Activated naive CD8-positive, alpha-beta T cell treated with anti-CD3 and anti-CD28 coated beads for 36 hours (primary cell): ENCODE measurements at places on chromosomes 7 and 10. TPM values are rescaled to one million over a fixed set of nuclear protein-coding genes. Genes with fewer than 3 reads are reported as not detected.

The MCM10 gene
- 89.3 TPM for total RNA-seq

- DNase-seq = no peak
These were observed 16.8 kb upstream of the DNAH11 start for GRCh38 chr7:21526007-21526406.

The GRM8 gene
- total RNA-seq = not detected

GRCh38 chr10:98115031-98115787 lies 19.2 kb upstream of the R3HCC1L start:
- DNase-seq = no peak

- DNase-seq = no peak
These were observed 190.9 kb upstream of the YAE1 start for GRCh38 chr7:39375047-39375873.

The MLXIPL gene
- total RNA-seq = not detected

- no peak for DNase-seq
These were observed 37.6 kb upstream of the COL1A2 start for GRCh38 chr7:94357076-94357475.

The ASB4 gene
- total RNA-seq = not detected

DNA sequence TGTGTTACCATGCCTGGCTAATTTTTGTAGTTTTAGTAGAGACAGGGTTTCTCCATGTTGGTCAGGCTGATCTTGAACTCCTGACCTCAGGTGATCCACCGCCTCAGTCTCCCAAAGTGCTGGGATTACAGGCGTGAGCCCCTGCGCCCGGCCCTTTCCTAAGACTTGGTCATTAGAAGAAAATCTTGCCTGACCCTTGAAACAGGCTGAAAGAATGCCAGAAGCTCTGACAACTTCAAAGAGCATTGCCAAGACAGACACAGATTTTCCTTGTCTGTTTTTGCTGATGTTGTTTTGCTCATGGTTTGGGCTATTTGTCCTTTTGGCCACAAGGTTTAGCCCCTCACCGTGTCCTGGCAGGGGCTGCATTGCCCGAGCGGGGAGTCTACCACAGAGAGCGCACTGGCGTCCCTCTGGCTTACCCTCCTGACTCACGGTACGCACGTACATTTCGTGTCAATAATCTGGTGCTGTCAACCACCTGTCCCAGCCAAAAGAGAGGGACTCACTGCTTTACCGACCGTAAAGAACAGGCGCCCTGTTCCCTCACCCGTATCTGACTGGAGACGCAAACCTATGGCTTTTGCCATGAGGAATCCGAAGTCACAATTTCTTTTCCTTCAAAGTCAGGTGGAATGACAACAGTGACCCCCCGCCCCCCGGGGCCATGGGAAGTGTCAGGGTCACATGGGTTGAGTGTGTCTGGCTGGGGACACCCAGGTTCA lies 10.1 kb upstream of the INPP5A start:
- no peak for DNase-seq

DNA sequence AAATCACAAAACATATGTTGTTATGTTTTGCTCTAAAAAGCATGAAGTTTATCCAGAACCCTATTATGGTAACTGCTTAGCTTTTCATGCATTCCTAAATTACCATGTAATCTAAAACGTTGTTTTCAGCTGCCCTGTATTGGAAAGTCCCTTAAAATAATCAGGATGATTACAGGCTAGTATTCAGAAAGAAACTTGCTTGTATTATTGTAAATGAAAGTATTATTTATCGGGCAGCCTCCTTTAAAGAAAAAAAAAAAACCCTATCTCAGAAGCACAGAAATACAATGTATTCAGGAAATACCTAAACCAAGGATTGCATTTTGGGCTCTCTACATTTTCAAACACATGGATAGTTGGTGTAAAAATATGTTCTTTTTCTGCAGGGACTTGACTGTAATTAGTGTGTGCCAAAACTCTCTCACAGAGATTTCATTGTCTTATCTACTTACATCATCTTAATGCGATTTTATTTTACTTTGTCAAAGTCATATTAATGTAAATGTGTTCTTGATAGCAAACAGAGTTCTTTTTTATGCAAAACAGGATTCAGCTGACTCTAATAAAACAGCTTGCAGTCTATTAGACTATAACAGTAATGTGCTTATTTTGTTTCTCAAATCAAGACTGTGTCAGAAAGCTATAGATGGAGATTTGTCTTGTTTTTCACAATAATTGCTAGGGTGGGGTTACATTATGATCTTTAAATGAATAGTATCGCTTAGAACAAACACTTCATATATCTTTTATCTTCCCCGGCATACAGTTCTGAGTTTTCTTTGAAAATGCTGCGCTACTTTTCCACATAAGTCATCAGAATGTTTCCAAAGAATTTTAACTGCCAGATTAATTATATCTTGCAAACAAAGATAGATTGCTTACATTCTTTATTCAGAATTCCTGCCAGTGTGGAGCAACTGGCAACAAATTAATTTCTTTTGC lies 65.3 kb upstream of the ARID5B start:
- DNase-seq = no peak

The BLNK gene
- total RNA-seq = 1.3 TPM

The PTPRE gene
- total RNA-seq = 21.9 TPM

DNA sequence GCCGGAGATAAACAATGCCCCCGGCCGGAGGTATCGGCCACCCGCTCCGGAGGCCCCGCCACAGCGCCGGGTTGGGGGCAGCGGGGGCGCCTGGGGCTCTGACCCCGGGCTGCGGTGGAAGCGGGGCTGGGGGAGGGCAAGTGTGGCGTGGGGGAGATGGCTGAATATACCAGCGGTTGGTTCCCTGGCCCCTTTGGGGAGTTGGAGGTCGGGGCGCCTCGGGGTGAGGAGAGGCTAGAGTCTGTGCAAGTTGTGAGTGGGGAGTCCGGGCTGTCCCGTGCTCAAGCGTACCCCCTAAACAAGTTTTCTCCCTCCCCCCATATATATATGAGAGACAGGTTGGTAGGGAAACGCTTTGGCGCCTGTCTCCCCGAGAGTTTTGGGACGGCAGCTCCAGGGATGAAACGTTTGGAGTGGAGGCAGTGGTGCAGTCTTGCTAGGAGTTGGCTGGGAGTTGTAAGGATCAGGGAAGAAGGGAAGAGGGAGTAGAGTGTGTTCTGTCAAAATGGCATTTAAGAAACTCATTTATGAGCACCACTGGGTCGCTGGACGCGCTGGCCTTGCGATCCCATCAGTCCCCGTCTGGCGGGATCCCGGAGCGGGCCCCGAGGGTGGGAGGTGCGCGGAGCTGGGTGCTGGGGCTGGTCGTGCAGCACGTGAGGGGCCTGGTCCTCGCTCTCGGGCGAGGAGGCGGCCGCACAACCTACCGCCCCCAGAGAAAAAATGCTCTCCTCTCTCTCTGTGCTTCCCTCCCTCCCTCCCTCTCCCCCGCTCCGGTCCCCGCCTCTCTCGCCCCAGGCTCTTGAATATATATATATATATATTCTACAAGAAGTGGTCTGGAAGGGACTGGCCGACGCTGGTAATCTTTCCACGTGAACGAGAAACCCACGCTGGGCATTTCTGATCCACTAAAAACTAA lies 1.1 kb downstream of the TET1 start:
- DNase-seq = peak; percentile 8

The GSTO2 gene
- 1.5 TPM for total RNA-seq

DNA sequence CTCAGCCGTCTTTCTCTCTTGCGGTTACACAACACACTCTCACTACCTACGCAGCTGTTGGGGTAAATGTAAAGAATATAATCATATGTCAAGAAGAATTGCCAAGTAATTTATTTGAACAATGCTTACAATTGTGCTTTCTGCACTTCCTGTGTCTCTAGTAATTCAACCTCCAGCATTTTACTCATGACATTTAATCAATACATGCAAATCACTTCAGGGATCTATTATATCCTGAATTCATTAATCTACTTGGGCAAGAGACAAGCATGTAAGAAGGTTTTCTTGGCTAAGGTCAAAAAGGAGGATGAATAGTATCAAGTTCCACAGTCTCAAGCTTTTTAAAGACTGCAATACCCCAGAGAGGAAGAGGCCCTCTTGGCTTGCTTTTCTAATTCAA lies 562.9 kb upstream of the ADARB2 start:
- DNase-seq = no peak

DNA sequence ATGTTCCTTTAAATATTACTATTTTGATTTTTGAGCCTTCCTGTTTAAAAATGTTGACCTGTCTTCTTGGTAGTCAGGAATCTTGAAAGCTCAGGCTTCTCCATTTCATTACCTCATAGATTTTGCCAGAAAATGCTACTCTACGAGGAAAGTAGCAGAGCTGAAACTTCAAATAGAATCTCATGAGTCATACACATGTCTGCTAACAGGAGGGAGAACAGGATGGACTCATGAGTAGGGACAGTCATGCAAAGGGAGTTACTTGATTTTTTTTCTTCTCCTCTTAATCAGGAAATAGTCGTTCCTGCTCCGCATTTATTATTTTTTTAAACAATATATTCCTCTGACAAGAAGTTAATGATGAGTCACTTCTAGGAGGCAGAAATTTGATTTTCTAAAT lies 37.0 kb upstream of the MINDY3 start:
- no peak for DNase-seq

DNA sequence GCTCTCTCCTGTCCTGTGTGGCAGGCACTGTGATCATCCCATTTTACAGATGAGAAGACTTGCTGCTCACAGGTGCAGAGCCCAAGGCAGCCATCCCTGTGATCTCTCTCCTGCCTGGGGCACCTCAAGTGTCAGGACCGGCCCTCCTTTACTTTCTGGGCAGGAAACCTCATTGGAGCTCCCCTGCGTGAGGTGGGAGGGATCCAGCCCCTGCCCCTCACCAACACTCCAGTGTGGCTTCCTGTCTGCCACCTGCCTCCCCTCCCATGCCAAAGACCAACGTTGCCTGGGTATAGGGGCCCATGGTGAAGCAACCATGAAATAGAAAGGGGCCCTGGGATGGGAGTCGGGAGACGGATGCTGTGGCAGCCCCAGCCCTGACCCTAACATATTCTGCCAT lies 91.2 kb upstream of the MYL10 start:
- DNase-seq = no peak

GRCh38 chr7:133480868-133481267 lies 228.0 kb downstream of the EXOC4 start:
- no peak for DNase-seq

The LRRD1 gene
- total RNA-seq = not detected

DNA sequence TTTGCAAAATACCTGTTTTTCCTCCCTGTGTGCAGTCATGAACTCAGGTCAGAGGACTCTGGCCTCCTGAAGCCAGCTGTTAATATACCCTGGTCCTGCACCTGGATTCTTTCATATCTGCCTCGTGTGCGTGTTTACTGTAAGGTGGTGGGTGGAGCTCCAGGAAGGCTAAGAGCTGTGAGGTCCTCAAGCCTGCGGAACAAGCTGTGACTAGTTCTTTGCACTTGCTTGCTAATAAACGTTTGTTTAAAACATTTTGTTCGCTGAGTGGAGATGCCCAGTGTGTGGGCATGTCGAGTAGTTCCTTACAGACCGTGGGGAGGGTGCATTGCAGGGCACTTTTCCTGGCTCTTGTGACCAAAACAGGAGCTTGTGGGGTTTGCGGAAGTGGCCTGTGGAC lies 139.0 kb downstream of the DOCK1 start:
- no peak for DNase-seq
